NCI-H2171 (cell line): ENCODE measurements at places on chromosomes 6 and 20.
A peak's percentile ranks its signal among the peaks of the same experiment; 100 is the strongest.

GRCh38 chr6:133630651-133631050 is 258.3 kb upstream of the TCF21 start:
- no peak for DNase-seq

GRCh38 chr6:166206066-166206465 is 38.4 kb upstream of the TBXT start:
- DNase-seq: no peak

DNA sequence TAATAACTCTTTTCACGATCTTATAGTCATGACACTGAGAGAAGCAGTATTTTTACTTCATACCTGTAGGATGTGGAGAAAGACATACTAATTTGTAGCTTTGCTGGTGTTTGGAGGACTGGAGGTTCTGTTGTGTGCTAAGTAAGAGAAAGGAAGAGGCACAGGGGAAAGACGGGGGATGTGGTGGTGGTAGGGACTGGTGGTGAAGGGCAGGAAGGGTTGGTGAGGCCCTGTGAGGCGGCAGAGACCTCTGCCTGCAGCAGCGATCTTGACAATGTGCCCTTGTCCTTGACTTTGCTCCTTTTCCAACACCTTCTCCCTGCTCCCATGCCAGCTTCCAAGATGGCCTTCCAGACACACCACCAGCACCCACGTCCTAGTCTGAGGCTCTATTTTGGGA is 32.6 kb upstream of the MPC1 start:
- DNase-seq: no peak

GRCh38 chr6:134379076-134379475 is 61.2 kb upstream of the SGK1 start:
- no peak for DNase-seq

- peak; percentile 50 for DNase-seq
Measured at GRCh38 chr20:19661717-19662636, 96.1 kb upstream of the RIN2 start.

DNA sequence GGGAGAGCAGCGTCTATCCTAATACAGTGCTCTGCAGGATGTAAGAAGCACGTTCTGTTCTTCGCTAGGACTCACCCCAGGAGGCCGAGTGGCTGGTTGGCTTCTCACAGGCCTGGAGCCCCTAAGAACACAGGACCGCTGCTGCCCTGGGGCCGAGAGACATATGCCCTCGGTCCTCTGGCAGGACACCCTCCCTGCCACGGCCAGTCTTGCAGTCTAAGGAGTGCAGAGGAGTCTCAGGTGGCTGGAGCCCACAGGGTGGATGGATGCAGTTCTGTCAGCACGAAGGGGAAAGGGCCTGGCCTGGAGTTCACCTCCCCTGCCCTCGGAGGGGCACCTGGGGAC is 96.5 kb downstream of the SMOC2 start:
- DNase-seq: no peak

GRCh38 chr6:134809130-134809529 is 140.8 kb downstream of the ALDH8A1 start:
- DNase-seq: no peak

GRCh38 chr6:52995913-52996645 is 995 bp upstream of the GSTA4 start:
- DNase-seq: peak; percentile 11

DNA sequence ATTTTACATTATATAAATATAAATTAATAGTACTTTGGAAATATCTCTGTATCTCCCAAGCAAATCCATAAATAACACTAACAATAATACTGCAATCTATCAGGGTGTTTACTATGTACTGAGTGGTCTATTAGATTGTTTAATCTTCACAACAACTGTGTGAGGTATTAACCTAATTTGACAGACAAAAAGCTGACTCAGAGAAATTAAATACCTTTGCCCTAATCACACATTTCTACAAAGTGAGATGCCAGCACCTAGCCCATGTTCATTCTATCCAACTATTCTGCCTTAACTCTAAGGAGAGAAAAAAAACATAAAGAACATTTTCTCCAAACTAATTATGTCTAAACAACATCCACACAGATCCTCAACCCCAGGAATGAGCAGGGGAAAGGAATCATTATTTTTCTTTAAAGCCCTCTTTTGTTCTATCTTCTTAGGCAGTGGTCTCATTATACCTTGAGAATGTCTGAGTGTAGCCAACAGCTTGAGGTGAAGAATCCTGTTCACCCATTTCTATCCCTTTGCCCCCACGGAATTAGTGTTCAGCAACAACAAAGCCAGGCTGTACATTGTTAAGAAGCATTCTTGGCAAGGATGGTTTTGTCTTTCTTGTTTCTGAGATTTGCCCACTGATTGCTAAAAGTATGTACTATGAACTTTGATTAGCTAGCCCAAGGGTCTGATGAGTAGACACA is 42.7 kb downstream of the PRL start:
- DNase-seq: no peak

DNA sequence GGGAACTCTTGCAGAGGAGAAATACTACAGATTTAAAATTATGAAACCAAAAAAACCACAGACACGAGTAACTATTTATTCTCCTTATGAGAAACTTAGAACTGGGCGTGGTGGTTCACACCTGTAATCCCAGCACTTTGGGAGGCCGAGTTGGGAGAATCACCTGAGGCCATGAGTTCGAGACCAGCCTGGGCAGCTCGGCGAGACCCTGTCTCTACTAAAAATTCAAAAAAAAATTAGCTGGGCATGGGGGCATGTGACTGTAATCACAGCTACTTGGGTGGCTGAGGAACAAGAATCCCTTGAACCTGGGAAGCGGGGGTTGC is 36.8 kb downstream of the SSR1 start:
- no peak for DNase-seq

DNA sequence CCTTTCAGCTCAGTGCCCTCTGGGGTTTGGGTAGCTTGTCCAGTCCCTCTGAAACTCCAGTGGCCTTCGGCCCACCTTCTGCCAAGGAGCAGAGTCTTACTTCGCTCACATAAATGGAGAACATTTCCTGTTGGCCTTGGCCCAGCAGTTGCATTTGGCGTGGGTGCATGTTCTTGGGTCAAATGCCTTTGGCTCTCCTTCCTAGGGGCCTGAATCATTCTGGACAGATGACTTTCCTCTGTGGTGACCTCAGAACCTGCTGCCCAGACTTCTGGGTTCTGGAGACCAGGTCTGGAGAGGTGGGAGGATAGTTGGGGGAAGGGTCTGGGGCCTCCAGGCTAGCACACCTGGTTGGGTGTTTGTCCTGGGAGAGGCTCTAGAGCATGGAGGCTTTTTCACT is 29.3 kb downstream of the BCAS4 start:
- DNase-seq: no peak

DNA sequence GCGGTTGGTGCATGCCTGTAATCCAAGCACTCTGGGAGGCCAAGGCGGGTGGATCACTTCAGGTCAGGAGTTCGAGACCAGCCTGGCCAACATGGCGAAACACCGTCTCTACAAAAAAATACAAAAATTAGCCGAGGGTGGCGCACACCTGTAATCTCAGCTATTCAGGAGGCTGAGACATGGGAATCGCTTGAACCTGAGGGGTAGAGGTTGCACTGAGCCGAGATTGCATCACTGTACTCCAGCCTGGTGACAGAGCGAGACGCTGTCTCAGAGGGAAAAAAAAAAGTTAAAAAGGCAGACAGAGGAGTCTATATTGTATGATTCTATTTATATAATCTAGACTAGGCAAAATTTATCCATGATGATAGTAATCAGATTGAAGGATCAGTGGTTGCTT is 27.3 kb upstream of the PLCG1 start:
- no peak for DNase-seq

- DNase-seq: no peak
Measured at GRCh38 chr20:1905009-1905408, 9.8 kb downstream of the SIRPA start.

- DNase-seq: no peak
Measured at GRCh38 chr6:69456086-69456485, 340.7 kb downstream of the LMBRD1 start.

- DNase-seq: no peak
Measured at GRCh38 chr6:72936766-72937559, 288.3 kb downstream of the KHDC1L start.

DNA sequence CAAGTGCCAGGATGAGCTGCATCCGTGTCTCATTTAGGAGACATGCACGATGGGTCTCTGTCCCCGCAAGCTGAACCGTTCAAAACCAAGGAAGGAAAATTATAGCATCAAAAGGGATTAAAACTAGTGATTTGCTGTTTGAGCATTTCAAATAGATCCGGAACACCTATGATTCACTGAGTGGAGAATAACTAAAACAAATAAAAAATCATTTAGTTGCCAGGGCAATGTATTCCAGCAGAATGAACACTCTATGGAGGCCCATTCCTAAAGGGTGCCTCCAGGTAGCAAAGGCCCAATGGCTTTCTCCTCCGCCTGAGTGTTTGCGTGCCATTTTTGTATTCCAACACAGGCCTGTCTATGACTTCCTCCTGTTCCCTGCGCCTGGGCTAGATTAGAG is 354.8 kb downstream of the ZFAND3 start:
- DNase-seq: no peak

- no peak for DNase-seq
Measured at GRCh38 chr6:155378724-155379123, 64.4 kb upstream of the TFB1M start.

DNA sequence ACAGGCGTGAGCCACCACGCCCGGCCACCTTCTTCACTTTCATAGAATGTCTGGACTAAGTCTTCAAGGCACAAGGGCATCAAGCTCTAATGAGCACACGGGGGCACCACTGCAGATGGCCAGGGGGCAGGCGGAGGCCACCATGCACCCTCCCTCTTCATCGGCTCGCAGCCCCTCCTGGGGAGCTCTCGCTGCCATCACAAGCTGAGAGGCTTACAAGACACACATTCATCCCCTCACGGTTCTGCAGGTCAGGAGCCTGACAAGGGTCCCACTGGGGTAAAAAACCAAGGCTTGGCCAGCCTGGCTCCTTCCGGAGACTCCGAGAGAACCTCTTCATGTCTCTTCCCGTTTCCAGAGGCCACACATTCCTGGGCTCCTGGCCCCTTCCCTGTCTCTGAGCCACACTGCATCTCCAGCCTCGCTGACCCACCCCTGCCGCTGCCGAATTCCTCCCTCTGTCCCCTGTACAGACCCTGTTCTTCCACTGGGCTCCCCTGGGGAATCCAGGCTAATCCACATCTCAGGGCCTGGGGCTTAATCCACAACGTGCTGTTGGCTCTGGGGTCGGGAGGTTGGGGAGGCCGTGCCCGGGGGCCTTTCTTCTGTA is 19.8 kb downstream of the DLL1 start:
- DNase-seq: no peak

DNA sequence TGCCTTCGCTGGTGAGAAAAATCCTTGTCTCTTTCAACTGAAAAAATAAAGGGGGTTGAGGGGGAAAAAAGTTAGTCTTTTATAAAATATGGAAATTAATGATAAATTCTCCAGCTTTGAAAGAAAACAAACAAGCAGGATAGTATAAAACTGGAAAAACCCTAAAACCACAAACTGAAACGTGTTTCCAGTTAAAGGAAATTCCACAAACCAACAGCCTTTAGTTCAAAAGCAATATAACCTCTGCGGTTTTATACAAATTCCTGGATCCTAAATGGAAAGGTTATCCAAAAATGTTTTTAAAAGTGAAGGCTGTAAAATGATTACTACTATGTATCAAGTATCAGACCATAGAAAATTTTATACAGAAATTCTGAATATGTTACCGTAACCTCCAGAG is 55.6 kb downstream of the BMP5 start:
- no peak for DNase-seq

- DNase-seq: no peak
Measured at GRCh38 chr6:139161817-139162284, 27.0 kb downstream of the HECA start.

- no peak for DNase-seq
Measured at GRCh38 chr6:27889275-27889627, 22.9 kb downstream of the OR2B2 start.

- no peak for DNase-seq
Measured at GRCh38 chr6:47353871-47354270, 44.2 kb upstream of the TNFRSF21 start.

GRCh38 chr6:52534966-52535390 is 41.9 kb downstream of the TRAM2 start:
- DNase-seq: no peak

DNA sequence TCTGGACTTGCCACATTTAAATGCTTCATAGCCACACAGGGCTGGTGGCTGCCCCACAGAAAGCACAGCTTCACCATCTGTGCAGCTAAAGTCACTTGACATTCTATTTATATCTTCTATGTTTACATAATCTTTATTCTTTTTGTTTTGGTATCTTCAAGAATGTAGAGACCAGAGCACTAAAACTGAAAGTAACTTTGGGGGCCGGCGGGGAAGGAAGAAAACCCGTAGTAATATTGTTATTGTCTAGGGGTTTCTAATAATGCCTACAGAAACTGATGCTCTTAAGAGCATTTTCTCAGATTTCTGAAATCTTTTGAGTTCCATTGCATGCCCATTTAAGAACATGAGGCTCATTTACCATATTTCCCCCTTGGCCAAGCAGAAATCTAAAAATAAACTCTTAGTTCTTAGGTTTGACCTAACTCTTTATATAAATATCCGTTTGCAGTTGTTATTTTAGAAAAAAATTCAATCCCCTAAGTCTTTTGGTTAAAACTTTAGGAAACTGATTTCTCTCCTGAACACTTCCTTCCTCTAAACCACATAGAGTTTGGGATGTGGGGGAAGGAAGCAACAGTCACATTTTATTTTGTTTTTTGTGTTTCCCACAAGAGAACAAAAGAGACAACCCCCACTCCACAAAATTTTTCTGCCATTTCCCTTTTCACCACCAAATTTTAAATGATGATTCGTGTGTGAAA is 207.6 kb downstream of the OGFRL1 start:
- DNase-seq: no peak
